ENCODE measurements at places on chromosomes 2 and 18.

DNA sequence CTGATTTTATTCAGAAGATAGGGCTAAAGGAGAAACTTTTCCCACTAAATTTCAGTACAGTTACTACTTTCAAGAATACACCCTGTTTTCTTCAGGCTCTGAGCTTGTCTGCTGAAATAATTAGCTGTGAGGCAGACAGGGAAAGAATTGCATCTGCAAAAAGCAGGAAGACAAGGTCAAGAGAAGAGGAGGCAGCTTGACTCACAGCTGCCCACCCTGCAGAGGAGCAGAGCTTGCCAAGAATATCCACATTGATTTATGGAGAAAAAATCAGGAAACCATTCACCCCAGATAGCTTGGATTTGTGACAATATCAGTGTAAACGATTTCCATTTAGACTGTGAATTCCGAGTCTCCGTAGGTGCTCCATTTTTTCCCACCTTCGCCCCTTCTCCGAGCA lies 49.0 kb downstream of the ACTR2 start:
- no peak for DNase-seq

DNA sequence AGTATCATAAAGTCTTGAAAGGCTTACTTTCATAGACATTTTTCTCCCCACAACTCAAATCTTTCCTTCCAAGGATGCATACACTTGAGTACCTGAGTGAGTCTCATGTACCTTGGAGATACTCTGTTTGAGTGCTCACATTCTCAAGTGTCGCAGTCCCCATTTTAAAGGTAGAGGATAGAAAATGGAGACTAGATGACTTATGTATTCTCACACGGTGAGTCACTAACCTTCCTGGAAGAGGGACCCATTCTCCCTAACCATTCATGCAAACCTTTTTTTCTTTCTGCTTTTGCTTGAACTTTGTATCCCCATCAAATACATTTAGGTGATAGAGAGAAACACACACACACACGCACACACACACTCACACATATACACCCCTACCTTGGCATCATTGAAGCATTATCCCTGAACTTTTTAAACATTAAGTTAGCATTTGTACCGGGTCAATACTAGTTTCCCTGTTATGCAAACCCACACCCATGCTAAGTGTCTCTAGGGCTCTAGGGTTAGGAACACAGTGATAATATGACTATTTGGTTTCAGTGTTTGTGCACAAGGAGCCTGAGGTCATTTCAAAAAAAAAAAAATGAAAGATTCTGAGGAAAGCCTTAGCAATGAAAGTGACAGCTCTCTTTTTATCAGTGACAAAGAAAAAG lies 236.2 kb downstream of the IKZF2 start:
- DNase-seq = no peak

- DNase-seq = no peak
Measured at GRCh38 chr18:45335282-45336043, 279.8 kb upstream of the SLC14A2 start.

GRCh38 chr2:212337036-212337435 lies 201.6 kb downstream of the ERBB4 start:
- no peak for DNase-seq

- DNase-seq = no peak
Measured at GRCh38 chr2:47307066-47307465, 95.9 kb upstream of the MSH2 start.

GRCh38 chr2:69335311-69335710 lies 51.7 kb downstream of the GFPT1 start:
- DNase-seq = peak; percentile 47

DNA sequence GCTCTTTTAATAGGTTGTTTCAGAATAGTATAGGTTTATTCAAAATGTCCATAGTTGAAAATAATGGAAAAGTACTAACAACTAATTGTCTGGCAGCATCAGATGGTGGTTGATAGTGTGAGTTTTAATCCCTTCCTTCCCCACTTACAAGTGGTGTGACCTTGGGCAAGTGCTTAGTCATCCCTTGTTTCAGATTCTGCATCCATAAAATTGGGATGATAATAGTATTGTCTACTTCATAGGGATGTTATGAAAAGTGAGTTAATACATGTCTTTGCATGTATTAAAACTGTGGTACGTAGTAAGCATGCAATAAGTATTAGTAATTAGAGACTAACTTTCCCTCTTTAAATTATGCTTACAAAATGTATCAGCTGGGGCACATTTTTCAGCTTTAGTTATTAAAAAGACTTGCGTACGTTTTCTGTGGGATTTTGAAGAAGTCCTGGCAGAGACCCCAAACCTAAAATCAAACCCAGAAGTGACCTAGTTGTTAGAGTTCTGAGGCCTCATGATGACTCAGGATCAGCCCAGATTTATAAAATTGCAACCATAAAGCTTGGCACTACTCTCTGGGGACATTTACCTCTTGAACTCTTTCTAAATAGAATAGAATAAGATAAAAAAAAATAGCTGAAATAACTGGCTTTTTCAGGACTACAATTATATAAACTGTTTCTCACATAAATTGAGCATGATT lies 8.6 kb downstream of the ITGA4 start:
- peak; percentile 45 for DNase-seq

DNA sequence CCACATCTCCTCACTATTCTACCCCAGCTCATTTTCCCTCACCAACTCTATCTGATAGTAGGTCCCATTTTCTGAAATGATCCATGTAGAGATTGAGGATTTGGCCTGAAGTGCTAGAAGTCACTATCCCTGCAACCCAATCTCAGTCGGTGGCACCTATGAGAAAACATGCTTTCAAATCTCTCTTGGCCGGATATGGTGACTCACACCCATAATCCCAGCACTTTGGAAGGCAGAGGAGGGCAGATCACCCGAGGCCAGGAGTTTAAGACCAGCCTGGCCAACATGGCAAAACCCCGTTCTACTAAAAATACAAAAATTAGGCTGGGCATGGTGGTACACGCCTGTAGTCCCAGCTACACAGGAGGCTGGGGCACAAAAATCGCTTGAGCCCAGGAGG lies 19.1 kb upstream of the MARCHF4 start:
- peak; percentile 21 for DNase-seq

- DNase-seq = no peak
Measured at GRCh38 chr2:34480366-34480765, 881.3 kb upstream of the FAM98A start.

- DNase-seq = no peak
Measured at GRCh38 chr2:127606625-127607398, 39.1 kb upstream of the GPR17 start.

GRCh38 chr2:181685150-181685688 lies 4.9 kb upstream of the NEUROD1 start:
- DNase-seq = peak; percentile 30

GRCh38 chr2:173021939-173022371 lies 53.7 kb upstream of the MAP3K20 start:
- peak; percentile 51 for DNase-seq

DNA sequence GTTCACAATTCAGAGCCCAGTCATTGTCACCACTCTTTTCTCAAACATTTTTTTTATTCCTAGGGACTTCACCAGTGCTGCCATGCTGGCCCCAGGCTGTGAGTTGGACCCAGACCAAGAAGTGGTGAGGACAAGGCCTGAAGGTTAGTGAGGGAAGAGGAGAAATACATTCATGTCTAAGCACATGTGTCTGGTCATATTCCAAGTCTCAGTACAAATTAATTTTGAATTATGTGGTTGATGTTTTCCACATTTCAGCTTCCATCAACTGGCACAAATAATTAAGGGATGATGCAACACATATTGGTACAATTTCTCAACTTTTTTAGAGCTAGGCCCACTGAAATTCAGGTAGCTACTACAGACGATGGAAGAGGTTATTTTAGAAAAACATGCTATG lies 106.6 kb upstream of the UPP2 start:
- DNase-seq = no peak

GRCh38 chr2:252001-252602 lies 11.7 kb downstream of the SH3YL1 start:
- no peak for DNase-seq

GRCh38 chr2:144455987-144456386 lies 63.9 kb downstream of the ZEB2 start:
- DNase-seq = no peak

GRCh38 chr2:11773111-11773510 lies 26.7 kb downstream of the LPIN1 start:
- DNase-seq = no peak

- DNase-seq = no peak
Measured at GRCh38 chr18:60599267-60599666, 226.7 kb upstream of the MC4R start.

GRCh38 chr2:70785137-70785911 lies 5.1 kb downstream of the FIGLA start:
- peak; percentile 47 for DNase-seq

DNA sequence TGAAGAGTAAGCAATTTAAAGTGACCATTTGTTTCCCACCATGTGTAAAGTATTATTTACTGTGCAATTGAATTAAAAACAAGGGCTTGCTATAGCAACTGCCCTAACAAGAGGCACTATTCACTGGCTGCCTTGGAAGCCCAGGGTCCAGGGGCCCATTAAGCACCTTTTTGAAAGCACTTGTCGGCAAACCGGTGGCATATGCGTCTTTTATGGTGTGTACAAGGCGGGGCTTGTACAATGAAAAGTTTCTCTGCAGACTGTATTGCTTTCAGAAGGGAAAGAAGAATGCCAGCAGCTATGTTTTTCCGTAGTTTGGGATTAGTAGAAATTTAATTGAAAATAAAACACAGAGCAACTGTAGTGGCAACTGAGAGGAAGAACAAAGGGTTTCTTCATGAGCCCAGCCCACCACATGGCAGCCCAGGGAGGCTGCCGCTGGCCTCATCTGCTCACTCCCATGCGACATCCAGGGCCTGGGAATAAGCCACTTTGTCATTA lies 279.5 kb upstream of the PARD3B start:
- DNase-seq = no peak

DNA sequence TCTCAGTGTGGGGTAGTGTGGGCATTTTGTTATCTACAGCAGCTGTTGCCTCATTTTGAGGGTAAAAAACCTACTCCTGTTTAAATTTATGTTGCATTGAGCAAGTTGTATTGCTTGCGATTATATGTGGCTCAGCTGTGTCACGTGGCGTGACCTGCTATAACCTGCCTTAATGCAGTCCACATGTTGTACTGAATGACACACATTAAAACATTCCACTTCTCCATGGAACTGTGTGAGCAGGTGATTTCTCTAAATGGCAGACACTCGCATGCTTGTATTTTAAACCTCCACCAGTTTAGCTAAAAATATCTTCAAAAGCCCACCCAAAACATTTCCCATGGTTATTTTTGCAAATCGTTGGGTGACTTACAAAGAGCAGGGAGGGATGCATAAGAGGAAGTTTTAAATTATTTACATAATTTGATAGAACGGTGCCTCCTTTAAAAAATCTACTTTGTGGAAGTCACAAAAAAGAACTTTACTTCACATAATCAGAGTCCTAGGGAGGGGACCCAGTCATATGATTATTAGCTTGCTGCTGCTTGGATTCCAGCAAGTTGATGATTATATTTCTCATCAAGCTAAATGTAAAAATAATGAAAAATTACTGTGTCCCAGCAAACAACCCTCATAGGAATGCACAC lies 163.3 kb upstream of the ZEB2 start:
- DNase-seq = no peak

DNA sequence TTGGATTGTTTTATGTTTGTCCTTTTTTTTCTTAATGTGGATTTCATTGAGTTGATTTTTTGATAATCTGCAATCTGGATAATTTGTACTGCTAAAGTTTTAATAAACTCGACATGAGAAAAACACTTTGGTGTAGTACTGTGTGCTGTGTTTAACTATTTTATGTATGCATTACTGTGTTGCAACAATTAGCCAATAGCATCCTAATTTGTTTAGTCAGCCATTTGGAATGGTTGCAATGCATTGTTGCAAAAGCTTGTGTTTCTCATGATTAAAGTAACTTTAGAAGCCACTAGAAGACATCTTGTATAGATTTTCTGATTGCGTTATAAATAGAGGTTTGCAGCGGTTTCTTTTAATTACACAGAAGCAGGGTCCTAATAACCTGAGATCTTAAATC lies 53.5 kb downstream of the PPIG start:
- DNase-seq = peak; percentile 75

DNA sequence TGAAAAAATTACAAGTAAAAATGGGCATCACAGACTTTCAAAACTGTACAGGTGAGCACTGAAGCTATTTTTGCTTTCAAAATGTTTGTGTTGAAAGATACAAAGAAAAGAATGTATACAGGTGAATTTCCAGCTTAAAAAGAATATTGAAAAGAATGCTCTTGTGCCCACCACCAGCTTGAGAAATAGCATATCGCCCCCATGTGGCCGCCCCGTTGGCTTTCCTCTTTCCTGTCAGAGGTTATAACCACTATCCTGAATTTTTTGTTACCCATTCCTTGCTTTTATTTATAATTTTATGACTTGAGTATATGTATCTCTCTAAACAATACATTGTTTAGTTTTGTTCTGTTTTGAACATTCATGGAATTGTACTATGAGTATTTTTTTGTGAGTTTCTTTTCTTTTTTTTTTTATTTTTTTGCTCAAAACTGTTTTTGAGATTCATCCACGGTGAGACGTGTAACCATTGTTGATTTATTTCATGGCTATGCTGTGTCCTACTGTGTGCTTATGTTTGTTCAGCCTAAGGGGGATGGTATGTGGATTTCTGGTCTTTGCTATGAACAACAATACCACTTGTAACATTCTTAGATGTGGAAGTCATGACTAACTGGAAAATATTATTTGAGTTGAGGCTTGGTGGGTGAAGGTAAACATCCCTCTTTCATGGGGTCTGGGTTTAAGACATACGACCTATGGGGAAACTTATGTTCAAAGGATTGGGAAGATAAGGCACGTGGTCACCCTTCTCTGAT lies 11.6 kb downstream of the TRPM8 start:
- DNase-seq = peak; percentile 42

- no peak for DNase-seq
Measured at GRCh38 chr2:201656102-201656501, 12.8 kb upstream of the TMEM237 start.

GRCh38 chr2:71069376-71069775 lies 928 bp downstream of the NAGK start:
- DNase-seq = no peak
